Brain (organoid and tissue), 16 donors: ENCODE measurements at places on chromosomes 1 and 21.
A peak's percentile ranks its signal among the peaks of the same experiment; 100 is the strongest.

DNA sequence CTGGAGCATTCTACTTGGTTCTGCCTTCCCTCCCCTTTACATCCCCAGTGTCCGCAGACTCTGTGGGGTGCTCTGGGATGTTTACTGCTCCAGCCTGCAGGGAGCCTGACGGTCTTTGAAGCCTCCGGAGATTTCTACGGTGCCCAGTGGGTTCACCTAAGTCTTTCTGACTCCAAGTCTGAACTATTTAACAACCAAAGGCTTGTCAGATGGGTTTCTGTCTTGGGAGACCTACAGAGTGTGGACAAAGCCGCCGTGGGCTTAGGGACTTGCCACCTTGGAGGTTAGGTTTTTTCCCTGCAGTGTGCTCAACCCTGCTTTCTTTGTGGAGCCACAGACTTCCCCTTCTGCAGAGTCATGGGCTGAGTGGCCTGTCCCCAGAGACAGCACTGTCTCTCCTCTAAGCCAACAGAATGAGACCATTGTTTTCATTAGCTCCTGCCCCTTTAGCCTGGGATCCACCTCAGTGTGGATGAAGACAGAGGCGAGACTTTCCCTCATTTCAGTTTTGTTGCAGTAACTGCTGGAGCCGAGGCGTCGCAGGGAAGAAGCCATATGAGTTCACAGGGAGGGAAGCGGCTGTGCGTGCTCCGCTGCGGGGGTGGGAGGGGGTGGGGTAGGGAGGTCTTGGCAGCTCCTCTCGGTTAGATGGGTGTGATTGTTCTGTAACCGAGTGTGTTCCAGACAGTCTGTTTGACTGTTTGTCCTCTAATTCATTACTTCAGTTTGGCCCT is 120.7 kb downstream of the CNIH3 start:
- peak; percentile 83 for DNase-seq

DNA sequence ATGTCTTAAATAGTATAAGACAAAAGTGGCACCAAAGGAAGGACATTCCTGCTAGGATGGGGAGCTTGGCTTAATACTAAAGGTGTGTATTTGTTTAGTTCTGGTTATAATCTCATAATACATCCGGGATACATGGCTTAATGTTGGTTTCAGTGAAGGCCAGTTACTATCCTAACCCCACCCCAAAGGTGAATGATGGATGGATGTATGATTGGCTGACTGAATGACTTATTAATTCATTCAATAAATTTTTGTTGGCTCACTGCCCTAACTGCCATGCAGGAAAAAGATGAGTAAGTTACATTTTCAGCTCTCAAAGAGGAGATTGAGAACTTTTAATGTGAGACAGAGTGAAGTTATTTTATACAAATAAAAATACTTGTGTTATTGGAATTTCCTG is 52.2 kb downstream of the PHACTR4 start:
- no peak for DNase-seq

DNA sequence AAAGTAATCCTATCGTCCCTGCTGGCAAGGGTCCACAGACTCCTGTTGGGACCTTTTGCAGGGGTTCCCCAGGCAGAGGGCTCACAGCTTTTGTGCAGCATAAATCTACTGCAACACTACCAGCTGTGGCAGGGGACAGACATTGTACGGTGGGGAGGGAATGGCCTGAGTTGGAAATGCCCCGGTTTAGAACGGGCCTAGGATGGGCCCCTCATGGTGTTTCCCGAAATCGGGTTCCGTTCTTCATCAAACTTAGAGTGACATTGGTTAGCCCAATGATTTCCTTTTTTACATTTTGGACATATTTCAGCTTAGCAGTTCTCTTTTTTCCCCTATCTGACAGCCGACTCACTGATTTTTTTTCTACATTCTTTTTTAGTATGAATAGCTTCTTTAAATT is 26.5 kb upstream of the SAMD11 start:
- no peak for DNase-seq

GRCh38 chr1:89959719-89960118 is 35.2 kb upstream of the ZNF326 start:
- no peak for DNase-seq

DNA sequence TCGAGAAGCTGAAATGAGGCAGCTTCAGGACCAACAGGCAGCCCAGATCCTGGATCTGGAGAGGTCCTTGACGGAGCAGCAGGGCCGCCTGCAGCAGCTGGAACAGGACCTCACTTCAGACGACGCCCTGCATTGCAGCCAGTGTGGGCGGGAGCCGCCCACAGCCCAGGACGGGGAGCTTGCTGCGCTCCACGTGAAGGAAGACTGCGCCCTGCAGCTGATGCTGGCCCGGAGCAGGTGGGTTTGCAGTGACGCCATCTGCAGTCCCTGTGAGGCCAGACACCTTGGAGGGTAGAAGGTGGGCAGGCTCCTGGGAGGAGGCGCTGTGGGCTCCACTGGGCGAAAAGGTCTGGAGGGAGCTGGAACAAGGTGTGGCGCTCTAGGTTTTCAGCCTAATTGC is 39.7 kb downstream of the PCNT start:
- DNase-seq: no peak

DNA sequence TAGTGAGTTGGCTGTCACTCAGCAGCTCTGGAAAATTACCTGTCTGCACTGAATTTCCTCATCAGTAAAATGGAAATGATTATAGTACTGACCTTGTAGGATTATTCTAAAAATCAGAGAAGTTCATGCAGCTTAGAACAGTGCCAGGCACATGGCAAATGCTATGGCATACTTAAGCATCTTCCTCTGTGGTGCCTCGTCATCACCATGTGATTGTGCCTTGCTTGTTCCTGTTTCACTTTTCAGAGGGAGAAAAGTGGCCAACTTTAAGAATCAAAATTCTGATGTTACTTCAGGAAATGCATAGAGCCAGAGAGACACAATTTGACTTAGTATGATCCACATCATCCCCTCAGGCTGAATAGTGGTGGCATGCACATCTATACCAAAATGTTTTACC is 203.6 kb downstream of the ROR1 start:
- no peak for DNase-seq

GRCh38 chr1:152585586-152585985 is 5.3 kb upstream of the LCE3D start:
- no peak for DNase-seq

DNA sequence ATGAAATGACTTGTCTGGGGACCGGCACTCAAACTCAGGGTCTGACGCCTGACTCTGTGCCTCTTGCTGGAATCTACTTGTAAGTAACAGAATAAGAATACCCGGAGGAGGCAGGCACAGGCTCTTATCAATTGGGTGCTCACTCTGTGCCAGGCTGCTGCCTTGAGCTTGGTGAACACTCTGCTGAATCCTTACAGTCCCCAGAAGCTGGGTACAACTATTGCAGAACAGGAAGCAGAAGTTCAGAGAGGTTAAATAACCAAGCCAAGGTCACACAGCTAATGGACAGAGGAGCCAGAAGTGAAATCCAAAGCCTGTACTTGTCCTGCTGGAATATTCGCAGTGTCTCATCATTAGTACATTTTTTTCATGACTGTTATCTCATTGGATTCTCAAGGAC is 86.0 kb downstream of the EPHB2 start:
- no peak for DNase-seq

DNA sequence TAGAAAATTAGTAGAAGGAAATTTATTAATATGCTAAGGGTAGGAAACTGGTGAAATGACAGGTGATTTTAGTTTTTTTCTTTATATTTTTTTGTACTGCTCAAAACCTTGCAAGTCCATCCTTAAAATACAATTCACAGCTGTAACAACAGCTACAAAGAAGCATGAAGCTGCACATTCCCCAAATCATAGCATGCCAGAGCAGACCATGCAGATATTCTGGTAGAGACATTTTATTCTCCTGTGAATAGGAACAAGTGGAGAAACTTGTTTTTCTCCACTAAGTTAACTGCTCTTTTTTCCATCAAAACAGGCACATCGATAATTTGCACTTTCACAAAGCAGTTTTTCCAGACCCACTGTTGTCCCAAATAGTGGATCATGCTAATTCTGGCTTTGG is 1125.7 kb downstream of the BRINP3 start:
- DNase-seq: no peak

GRCh38 chr1:10656431-10656830 is 140.0 kb downstream of the CASZ1 start:
- DNase-seq: no peak

GRCh38 chr1:197390856-197391255 is 122.8 kb downstream of the CRB1 start:
- DNase-seq: no peak

DNA sequence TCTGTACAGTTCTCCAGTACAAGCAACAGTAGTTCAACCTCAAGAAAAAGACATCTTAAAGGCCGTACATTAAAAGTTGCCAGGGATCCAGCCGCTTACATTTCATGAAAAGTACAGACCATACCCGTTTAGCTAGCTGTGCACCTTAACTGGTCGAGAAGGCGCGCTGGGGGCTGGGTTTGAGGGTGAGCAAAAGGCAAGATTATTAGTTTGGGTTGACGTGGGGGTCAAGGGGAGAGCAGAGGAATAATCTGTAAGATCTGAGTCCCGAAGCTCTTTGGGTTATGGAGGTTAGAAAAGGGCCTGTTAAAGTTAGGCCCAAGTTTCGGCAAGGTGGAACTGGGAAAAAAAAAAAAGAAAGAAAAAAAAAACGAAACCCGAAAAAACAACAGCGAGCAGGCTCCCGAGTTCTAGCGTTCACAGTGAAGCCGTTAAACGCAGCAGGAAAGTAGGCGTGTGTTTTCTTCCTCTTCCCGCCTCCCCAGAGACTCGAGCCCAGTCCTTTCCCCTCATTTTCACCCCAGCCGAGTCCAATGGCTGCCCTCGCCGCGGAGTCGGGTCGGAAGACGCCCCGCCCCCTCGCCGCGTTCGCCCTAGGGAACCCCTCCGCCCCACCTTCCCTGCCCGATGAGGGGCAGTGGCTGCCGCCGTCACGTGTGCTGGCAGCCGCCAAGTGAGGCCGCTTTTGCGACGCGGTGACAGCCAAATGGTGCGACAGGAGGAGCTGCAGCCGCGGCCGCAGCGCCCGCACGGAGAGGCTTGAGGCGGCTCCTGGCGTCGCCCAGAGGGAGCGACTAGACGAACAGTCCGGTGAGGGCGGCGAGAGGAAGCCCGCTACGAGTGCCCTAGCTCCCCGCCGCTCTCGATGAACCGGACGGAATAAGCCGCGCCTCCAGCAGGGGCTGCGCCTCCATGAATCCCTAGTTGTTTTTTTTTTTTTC is at the start of gene PKN2:
Gene PKN2 (plus strand): TSS at position 733 of the 941 bp plus-strand sequence. CDS start 308 bp downstream, outside the sequence.
- peak; percentile 99 for DNase-seq

GRCh38 chr1:18365099-18365705 is 115.5 kb upstream of the KLHDC7A start:
- no peak for DNase-seq
